Endothelial cell (in vitro differentiated cells): ENCODE measurements at places on chromosomes 12 and 14.
A peak's percentile ranks its signal among the peaks of the same experiment; 100 is the strongest.

DNA sequence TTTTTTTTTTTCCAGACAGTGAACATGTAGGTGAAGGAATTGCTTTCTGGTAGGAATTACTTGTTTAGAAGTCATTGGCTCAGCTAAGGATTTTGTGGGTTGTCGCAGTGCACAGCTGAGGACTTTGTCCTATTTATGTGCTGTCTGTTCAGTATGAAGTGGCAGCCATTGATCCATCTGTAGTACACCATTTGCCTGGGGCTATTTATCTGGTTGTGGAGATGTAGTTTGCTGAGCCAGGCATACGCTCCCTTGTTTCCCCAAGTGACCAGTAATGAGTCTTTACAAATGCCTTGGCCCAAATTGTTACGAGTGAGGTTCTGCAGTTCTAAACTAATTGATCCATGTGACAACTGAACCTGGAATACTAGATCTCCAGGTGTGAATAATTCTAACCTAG lies 140.1 kb downstream of the NRXN3 start:
- no peak for DNase-seq

- no peak for DNase-seq
These were observed 733.9 kb downstream of the NRXN3 start for GRCh38 chr14:78904094-78904493.

GRCh38 chr12:52818388-52818787 lies 4.5 kb upstream of the KRT4 start:
- DNase-seq, result no peak

DNA sequence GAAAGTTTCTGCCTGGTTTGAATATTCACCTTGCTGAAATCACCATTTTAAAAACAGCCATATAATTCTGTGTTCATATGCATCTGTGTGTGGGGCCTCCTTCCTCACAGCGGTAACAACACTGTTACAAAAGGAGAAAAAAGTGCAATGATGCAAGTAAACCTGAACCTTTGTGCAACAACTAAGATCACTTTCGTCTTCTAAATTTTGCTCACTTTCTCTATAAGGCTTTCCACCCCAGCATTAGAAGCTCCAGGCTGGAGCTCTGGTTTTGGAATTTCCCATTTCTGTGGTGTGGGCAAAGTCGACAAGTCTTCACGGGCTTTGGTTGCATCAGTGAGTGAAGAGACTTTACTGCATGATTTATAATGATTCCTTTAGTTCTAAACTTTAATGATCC lies 18.4 kb downstream of the FGD6 start:
- DNase-seq, result no peak

DNA sequence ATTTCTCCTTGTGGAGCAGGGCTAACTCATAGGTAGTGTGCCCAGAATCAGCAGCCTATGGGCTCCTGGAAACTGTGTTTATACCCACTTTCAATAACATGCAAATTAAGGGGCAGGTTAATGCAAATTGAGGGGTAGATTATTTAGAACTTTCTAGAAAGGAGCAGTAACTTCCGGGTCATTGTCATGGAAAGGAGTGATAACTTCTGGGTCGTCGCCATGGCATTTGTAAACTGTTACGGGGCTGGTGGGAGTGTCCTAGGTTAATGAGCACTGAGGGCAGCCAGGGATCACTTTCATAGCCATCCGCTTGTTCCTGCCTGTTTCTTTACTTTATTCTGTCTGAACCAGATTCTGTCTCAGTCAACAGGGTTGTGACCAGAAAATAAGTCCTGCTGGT lies 143.3 kb upstream of the RFLNA start:
- no peak for DNase-seq

- DNase-seq, result no peak
These were observed 23.5 kb downstream of the GPHB5 start for GRCh38 chr14:63295231-63295685.

- no peak for DNase-seq
These were observed 14.8 kb upstream of the DYRK2 start for GRCh38 chr12:67633708-67634107.

GRCh38 chr12:42163913-42164312 lies 19.2 kb upstream of the GXYLT1 start:
- DNase-seq, result no peak

GRCh38 chr12:62789851-62790250 lies 145.1 kb downstream of the PPM1H start:
- DNase-seq, result no peak

GRCh38 chr14:53824061-53824460 lies 132.6 kb downstream of the BMP4 start:
- DNase-seq, result no peak

DNA sequence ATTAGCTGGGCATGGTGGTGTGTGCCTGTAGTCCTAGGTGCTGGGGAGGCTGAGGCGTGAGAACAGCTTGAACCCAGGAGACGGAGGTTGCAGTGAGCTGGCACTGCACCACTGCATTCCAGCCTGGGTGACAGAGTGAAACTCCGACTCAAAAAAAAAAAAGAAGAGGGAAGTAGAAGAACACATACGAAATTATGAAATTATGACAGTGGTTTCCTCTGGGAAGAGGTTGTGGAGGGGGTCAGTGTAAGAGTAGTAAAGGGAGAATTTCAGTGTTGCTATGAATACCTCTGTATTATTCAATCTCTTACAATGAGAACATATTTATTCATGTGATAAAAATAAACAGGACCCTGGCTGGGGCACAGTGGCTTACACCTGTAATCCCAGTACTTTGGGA lies 24.7 kb upstream of the CSRNP2 start:
- no peak for DNase-seq

GRCh38 chr14:104680806-104681688 lies 8.4 kb upstream of the INF2 start:
- DNase-seq, result no peak

DNA sequence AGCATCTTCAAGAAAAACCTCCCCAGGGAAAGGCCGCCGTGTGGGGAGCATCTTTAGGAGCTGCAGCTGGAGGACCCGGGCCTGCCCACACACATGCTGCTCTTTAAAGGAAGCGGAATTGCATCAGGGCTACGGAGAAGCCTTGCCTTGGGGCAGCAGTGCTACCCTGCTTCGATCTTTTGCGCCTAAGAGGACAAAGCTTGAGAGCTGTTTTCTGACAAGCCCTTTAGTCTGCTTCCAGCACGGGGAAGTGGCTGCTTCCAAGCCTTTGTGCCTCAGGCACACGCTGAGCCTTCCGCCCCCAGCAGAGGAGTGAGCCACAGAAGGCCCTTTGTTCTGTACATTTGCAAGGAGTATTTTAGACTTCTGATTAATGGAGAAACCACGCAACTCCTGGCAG lies 31.5 kb downstream of the COA8 start:
- no peak for DNase-seq

- peak; percentile 44 for DNase-seq
These were observed 17.3 kb downstream of the PPM1A start for GRCh38 chr14:60266021-60266937.

GRCh38 chr14:91344096-91344495 lies 73.5 kb downstream of the CCDC88C start:
- DNase-seq, result no peak

GRCh38 chr12:3685830-3686229 lies 67.1 kb downstream of the CRACR2A start:
- DNase-seq, result no peak

GRCh38 chr12:22333186-22333712 lies 1.3 kb downstream of the ST8SIA1 start:
- DNase-seq, result no peak

GRCh38 chr14:79426103-79426755 lies 785.1 kb downstream of the DIO2 start:
- DNase-seq, result no peak

DNA sequence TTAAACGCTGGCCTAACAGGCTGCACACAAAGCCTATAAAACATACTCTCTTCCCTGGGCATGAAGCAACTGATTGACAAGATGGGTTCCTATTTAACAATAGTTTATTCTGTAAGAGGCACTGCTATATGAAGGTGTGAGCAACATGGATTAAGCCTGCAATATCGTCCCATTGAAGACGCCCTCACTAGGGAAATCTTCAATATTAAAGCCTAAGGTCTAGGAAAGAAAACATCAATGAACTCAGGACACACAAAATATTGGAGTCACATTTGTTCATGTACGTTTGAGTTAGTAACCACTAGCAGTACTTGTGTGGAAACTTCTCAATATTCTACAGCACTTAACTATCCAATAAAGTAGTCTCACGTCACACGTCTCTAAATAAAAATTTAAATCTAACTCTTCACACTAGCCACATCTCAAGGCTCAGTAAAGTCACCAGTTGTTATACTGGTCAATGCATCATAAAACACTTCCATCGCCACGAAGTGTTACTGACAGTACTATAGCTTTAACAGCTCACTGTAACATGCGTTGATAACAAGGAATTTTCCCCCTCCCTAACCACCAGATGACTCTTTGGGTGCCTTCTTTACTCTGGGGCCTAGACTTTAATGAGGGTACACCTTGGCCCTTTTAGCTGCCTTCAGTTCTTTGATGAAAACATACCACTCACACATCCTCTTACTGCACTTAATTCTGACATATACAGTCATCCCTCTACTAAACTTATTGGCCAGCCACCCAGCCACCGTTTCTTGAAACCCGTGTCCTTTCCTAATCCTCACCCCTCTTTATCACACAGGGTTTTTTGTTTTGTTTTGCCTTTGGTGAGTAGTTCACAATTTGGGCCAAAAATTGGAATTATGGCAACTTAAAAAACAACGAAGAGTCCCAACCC lies 50.1 kb upstream of the OR5AU1 start:
- no peak for DNase-seq

- DNase-seq, result no peak
These were observed 8.1 kb upstream of the TEX22 start for GRCh38 chr14:105389976-105390848.

DNA sequence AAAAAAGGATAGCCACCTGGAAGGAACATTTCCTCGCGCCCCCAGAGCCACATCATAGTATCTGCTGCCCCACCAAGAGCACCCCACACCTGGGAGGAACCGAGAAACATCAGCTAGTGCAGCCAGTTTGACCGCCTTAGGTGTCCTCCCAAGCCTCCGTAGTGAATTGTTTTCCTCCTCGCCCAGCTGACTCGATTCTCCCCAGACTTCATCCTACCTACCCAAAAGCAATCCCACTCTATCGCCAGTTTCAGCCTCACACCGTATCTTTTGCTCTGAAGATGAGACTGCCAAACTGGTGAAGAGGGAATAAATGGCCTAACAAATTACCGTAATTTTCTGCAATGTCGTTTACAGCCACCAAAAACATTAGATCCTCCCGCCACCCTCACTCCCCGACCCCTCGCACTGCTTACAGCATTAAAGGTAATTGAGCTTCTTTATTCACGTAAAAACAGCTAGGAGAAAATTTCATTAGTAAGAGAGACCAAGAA lies 1.2 kb upstream of the SLC11A2 start:
- no peak for DNase-seq

DNA sequence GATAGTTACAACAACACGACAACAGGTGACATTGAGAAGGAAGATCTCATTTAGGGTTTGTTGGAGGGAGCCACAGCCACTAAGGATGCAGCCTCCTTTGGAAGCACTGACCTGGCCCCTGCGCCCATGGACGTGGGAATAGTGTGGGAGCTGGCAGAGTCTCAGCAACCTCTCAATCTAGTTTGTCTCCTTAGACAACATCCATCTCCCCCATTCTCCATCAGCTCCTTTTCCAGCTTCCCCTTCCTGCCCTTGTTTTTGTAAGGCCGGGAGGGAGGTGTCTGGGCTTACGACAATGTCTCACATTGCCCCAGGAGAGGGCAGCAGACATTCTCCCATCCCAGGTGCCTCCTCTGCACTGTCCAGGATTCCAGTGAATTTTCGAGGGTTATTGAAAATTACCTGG lies 170.2 kb upstream of the PZP start:
- DNase-seq, result peak; percentile 54

- DNase-seq, result no peak
These were observed 7.6 kb upstream of the SLC25A21 start for GRCh38 chr14:37179896-37180502.

- no peak for DNase-seq
These were observed 49.7 kb upstream of the SAV1 start for GRCh38 chr14:50717811-50718210.

DNA sequence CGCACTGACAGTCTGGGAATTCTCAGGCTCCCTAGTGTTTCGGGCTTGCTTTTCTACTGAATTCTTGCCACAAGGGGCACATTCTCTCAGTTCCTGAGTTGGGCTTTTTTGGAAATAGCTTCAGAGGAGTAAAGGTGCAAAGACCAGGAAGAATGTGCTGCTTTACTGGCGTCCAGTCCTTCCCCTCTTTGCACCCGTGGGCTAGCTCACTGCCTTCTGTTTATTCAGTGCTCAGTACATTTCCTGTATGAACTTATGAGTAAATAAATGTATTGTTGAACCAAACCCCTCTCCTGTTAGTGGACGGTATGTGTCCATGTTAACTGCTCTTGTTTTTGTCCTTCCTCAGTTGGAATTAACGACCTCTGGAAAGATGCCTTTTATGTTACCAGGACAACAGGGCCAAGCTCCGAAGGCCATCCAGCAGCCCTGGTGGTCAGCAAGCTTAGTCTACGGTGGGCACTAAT lies 24.0 kb downstream of the GSG1 start:
- no peak for DNase-seq

GRCh38 chr12:93318720-93319522 lies 58.8 kb upstream of the NUDT4 start:
- DNase-seq, result no peak

DNA sequence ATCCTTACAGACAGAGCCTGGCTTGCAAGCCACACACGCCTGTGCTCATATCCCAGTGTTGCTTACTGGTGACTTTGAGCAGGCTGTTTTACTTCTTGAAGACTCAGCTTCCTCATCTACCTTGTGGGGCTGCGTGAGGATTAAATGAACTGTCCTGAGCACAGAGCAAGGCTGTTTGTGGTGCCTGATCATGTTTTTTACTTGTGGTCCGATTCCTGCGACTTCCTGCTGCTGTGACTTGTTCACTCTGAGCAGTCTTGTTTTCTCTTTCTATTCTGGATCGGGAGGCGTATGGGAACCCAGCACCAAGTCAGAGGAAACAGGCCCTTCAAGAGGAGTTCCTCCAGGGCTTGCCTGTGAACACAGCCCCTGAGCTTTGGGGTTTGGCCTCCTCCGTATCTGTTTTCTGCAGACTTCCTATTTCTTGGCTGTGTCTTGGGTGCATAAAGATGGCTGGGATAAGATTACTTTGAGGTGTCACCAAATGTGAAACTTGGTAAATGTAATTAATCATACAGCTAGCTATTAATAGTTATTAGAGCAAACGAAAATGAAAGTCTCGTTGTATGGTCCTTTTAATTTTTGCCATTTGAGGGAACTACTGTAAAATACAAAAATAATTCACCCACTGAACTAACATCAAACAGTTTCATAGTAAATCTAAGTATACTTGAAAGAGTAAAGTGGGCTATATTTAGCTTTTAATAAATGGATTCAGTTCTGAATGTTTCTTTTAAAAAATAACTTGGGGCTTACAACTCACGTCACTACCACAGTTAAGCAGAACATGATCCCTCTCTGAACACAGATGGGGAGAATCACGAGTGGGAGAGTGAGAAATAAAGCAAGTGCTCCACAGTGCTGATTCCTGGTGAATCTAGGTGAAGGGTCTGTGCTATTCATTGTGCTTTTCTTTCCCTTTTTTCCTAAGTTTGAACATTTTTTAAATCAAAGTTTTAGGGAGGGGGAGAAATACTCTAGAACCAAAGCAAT lies 251.5 kb downstream of the FOXN3 start:
- DNase-seq, result peak; percentile 12

GRCh38 chr14:64721391-64721791 lies 17.2 kb downstream of the PLEKHG3 start:
- DNase-seq, result no peak

- DNase-seq, result no peak
These were observed 17.4 kb downstream of the HECTD1 start for GRCh38 chr14:31190219-31190603.
